ENCODE measurements at places on chromosomes 3 and 15.
A peak's percentile ranks its signal among the peaks of the same experiment; 100 is the strongest.

- no peak for DNase-seq
Observed at GRCh38 chr3:143578810-143579435, 269.3 kb downstream of the SLC9A9 start.

DNA sequence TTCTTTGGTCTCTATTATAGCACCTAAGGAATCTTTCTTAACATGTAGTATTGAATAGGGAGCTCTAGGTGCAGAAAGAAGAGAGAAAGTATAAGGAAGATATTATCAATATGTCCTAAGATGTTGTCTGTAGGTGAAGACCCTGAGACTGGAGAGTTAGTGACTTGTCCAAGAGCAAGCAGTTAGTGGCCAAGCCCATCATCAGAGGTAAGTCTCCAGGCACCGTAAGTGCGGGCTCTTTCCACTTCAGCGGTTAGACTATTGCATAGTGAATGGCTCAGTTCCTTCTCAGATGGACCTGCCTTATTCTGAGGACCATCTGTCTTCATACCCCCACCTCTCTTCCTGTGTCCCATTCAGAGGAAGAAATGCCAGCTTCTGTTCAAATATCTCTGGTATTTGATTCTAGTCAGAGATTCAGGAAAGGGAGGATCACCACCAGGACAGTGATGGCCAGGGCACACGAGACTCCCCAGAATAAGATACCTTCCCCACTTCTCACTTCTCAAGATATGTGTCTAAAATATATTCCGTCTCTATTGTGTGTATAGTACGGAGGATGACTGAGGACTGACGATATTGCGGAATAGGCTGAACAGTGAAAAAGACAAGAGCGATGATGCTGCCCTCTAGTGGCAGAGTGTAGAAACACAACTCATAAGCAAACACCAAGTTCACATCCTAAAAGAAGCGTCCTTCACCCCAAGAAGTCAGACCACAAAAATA is 19.1 kb upstream of the ADGRG7 start:
- peak; percentile 82 for DNase-seq

GRCh38 chr3:131907796-131908195 is 127.0 kb downstream of the CPNE4 start:
- DNase-seq = no peak

- no peak for DNase-seq
Observed at GRCh38 chr3:48715174-48715800, 1.7 kb downstream of the IP6K2 start.

All from Kasumi-1 (cell line).